ENCODE measurements at places on chromosomes 2 and 18.

DNA sequence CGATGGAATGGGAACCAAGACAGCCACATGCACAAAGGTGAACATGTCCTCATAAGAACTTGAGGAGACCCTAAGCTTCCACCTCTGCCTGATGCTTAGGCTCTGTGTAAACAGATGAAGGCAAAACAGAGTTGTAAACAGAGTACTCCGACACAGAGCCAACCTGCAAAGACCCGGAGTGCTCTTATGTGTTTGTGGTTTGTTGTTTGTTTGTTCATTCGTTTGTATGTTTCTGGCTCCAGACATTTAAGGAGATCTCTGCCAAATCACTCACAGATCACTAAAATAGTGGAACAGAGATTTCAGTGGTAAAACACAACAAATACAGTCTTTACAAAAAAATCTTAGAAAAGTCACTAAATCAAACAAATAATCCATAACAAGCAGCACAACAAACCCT, 294.9 kb downstream of the EIPR1 start:
- no peak for DNase-seq

DNA sequence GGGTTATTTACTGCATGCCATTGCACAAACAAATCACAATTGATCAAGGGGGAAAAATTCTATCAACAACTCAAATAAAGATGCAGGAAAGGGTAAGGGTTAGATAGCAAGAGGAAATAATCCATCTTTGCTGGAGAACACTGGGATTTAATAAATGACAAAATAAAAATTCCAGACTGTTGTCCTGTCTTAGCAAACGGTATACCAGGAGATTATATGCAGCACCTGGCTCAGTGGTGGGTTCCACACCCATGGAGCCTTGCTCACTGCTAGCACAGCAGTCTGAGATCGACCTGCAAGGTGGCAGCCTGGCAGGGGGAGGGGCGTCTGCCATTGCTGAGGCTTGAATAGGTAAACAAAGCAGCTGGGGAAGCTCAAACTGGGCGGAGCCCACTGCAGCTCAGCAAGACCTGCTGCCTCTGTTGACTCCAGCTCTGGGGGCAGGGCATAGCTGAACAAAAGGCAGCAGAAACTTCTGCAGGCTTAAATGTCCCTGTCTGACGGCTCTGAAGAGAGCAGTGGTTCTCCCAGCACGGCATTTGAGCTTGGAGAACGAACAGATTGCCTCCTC, 296.5 kb upstream of the THSD7B start:
- no peak for DNase-seq

GRCh38 chr2:30915486-30915885, 108.2 kb upstream of the CAPN13 start:
- DNase-seq, result peak; percentile 45

DNA sequence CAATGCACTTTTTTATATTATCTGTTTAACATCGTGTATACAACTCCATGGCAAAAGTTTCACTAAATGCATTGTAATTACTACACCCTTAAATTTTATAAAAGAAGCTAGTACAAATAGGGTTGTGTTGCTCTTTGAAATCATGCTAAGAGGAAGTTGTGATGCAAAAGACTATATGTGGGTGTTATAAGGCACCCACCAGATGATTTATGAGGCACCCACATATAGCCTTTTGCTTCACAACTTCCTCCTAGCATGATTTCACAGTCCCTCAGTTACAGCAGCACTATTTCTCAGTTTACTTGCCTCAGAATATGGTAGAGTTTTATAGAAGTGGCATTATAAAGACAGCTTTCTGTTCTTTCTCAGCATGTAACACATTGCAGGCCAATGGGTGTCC, 277.3 kb upstream of the DOK6 start:
- no peak for DNase-seq

DNA sequence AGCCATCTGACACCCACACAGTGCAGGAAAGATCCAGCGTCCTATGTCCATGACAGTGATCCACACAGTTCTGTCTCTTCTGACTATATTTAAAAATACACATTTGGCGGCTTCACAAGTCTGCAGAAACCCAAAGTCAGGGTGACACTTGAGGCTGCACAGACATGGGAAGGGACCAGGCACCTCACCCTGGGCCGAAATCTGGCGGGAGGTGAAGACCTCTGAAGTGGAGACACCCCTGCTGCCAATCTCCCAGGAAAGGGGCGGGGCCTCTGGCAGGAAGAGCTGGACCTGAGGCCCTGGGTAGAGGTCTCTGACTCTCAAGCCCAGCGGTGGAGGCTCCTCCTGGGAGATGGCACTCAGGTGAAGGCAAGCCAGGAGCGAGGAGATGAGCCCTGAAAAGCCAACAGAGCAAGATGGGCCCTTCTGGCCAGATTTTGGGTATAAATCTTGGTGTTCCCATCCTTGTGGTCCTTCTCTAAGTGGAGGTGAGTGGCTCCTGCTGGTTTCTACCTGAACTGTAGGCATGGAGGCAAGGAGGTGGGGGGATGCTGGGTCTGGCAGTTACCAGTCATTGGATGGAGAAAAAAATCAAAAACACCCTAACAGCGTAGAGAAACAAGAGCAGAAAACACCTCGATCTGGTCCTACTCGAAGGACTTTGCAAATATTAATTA, 248.4 kb downstream of the HDAC4 start:
- DNase-seq, result no peak

GRCh38 chr2:175842996-175843395, 159.1 kb downstream of the LNPK start:
- no peak for DNase-seq

- no peak for DNase-seq
Measured at GRCh38 chr18:43592269-43592668, 315.0 kb upstream of the SYT4 start.

DNA sequence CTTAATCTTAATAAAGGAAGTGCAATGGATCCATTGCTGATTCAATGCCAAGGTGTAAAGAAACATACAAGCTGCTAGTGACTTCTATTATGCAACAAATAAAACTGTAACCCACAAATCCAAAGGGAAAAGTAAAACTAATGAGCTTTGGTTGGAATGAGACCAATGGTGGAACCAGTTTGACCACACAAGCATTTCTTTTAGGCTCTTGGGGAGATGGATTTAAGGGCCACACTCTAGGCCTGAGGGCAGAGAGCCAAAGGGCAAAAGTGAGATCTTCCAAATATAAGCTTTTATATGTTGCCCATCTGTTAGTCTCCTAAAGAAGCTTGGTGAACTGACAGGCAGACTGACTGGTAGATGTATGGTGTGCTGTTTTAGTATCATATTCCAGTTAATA, 41.5 kb upstream of the MMADHC start:
- DNase-seq, result no peak

GRCh38 chr2:201918616-201919307, 112.4 kb downstream of the CDK15 start:
- no peak for DNase-seq

- no peak for DNase-seq
Measured at GRCh38 chr18:25675123-25675850, 323.3 kb upstream of the ZNF521 start.

- no peak for DNase-seq
Measured at GRCh38 chr2:79846878-79847277, 334.0 kb downstream of the CTNNA2 start.

DNA sequence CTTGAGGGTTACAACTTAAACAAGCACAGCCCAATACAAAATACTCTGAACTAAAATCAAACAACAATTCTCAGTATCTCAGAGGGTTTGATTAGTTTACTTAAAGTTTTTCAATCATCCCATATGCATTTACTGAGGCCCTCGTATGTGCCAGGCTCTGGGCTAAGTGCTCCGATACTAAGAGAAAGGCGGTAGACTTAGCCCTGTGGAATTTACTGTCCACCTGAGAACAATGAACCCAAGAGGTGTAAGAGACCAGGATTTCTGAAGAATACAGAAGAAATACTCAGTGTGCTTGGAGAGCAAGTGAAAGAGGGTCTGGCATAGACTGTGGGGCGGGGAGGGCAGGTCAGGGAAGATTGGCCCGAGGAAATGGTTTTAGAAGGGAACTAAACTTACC, 25.1 kb upstream of the SCYGR1 start:
- DNase-seq, result no peak

DNA sequence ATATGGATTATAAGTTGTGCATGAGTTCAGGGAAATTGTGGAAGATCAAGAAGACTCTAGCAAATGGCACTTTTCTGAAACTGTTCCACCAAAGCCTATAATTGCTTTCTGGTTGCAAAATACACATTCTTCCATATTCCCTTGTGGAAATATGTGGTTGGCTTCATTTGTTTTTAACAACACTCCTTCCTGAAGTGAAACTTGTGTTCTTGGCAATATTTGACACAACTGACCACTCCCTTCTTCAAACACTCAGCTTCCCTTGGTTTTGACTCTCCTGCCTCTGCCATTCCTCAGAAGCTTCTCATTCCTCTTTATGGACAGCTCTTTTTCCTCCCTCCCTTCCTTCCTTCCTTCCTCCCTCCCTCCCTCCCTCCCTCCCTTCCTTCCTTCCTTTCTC, 192.3 kb downstream of the PMAIP1 start:
- DNase-seq, result no peak

- DNase-seq, result no peak
Measured at GRCh38 chr2:181106789-181107627, 126.6 kb downstream of the UBE2E3 start.

DNA sequence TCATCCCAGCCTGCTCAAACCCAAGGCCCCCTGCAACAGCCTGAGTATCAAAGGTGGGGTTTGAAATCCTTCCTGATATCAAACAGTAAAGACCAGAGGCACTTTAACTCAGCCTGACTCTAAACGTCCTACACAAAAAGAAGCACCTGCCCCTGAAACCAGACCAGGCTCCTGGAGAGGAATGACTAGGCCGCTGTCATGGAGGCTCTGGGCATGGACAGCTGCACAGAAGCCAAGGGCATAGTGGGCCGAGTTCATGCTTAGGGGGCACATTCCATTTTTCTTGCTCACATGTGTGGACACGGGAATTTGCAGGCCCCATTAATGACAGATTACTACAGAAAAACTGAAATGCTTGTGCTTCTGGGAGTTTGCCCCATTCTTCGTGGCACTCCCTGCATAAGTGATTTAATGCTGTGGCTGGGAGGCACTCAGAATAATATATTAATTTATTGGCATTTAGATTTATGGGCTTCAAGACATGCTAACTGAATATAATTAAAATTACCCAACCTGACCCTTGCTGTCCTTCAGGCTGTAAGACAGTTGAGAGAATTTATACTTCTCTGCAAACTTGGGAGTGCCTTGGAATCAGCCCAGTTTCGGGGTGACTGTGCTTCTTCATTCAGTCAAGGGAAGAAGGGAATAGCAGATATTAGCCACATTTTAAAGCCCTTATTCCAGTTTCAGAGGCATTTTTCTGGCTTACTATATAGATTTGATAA, 105.5 kb downstream of the GYPC start:
- peak; percentile 58 for DNase-seq

DNA sequence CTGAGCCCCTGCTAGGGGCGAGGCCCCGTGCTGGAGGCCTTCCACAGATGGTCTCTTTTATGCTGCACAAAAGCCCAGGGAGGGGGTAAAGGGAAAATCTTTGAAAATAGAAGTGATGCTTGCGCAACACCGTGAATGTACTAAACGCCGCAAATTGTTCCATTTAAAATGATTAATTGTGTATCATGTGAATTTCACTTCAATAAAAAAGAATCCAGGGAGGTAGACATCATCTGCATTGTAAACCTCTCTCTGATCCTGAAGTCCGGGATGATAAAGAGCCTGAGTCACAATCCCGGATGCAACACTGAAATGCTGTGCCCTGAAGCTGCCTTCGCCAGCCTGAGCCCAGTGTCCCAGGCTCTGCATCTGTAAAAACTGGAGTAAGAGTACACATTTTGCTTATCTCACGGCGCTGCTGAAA, 107.7 kb upstream of the PPP1CB start:
- no peak for DNase-seq

- DNase-seq, result peak; percentile 79
Measured at GRCh38 chr2:15912203-15912602, 28.1 kb upstream of the MYCN start.

GRCh38 chr2:59530258-59530657, 1023.2 kb downstream of the BCL11A start:
- DNase-seq, result no peak

DNA sequence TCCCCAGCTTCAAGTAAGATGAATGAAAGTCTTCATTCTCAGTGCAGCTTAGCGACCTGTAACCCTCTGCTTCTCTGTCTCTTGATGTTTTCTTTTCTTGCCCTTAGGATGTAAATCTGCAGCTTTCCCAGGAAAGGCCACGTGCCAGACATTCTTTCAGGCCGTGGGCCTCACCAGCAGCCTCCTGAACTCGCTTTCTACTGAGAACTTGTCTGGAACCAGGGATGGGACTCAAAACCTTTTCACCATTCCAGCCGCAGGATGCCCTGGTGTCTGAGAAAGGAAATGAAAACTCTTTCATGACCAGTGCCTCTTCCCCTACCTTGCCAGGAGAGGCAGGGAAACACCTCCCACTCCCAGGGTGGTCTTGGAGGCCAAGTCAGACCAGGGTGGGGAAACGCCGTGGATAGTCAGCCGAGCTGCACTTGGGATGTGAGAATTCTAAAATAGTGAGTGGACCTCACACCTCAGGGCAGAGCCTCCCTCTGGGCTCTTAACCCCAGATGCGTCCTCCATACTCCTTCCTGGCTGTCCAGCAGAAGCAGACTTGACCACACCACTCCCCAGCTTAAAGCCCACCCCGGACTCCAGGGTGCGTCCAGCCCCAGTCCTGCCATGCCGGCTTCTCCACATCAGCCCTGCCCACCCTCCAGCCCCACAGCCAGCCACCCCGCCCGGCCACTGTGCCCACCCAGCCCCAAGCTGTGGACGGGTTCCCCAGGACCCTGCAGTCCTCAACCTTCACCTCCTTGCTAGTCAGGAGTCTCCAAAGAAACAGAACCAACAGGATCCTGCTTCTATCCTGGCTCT, 115.5 kb downstream of the TWIST2 start:
- no peak for DNase-seq

DNA sequence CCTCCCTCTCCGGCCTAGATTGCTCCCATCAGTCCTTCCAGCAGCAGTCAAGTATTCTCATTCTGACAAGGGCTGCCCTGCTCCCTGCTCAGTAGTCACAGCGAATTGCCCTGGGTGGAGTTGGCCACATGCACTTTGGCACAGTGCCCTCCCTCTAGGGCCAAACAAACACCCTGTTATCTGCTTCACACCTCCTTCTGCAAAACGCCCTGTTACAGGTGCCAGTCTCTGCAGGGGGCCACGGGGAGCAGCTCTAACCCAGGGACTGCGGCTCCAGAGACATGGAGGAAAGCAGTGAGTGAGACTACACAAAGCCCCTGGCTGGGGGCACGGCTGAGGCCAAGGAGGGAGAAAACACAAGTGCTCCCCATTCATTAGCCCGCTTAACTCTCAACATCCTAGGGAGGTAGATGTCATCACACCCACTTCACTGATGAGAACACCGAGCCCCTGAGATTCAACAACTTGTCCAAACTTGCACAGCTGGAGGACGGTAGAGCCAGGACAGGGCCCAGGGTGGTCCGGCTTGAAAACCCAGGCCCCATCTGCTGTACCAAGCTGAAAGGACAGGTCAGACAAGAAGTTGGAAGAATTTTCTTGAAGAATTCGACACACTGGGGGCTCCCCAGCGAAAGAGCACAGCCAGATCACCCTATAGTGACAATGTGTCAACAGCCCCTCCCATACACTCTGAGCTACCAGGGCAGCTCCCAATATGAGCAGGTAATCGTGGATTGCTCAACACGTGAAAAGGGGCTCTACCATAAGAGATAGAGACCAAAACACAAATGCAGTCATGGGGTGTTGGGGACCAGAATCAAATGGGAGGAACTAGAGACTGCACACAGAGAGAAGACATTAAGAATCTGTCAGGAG, 8.7 kb upstream of the TFCP2L1 start:
- no peak for DNase-seq

GRCh38 chr2:105361102-105361889, 24.0 kb downstream of the C2orf49 start:
- DNase-seq, result no peak

Data from tongue (tissue), 3 donors.